ENCODE measurements at places on chromosomes 2 and 18.
A peak's percentile ranks its signal among the peaks of the same experiment; 100 is the strongest.

DNA sequence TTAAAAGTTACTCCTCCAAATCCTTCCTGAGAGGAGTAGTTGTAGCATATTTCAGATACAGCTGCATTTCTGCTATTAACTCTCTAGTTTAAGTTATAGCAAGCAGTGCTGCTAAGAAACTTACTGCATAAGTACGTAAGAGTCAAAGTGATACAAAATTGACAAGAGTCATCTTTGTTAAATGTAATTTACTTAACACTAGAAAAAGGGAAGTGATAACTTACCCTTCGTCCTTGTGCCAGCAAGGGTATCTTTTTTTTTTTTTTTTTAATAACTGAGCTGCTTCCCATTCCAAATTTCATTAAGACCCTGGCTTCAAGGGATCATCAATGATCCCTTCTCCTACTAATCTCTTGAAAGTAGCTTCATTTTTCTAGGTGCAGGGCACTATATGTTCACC, 493.0 kb downstream of the PLCL1 start:
- DNase-seq = no peak

DNA sequence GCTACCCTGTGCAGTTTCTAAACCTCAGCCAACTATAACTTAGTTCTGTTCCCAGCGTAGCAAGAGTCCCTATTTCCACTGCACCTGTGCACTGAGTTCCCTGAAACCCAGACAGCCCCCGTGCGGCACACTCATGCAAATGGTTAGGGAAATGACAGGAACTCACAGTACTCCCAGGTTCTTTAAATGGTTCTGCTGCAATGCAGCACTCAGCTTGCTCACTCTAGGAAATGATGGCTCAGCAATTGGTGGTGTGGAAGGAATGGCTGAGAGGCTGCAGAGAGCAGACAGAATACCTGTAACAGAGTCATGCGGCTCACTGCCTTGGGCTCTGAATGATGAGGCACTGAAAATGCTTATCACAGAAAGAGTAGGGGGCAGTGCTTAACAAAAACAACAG, 143.0 kb downstream of the RAD51AP2 start:
- peak; percentile 7 for DNase-seq

DNA sequence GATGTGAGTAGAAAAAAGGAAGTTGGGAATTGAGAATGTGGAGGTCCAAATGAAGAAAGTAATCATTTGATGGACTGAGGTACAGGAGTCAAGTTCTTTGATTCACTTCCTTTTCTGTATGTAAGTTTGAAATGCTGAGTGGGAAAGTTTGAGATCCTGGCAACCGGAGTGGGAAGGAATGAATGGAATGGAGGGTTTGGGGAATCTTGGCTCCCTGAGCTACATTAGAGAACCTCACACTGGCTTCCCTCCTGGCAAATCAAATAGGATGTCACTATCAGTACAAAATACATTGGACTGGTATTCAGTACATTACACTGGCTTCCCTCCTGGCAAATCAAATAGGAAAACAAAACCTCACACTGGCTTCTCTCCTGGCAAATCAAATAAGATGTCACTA, 9.8 kb upstream of the RNF138 start:
- DNase-seq = peak; percentile 9

DNA sequence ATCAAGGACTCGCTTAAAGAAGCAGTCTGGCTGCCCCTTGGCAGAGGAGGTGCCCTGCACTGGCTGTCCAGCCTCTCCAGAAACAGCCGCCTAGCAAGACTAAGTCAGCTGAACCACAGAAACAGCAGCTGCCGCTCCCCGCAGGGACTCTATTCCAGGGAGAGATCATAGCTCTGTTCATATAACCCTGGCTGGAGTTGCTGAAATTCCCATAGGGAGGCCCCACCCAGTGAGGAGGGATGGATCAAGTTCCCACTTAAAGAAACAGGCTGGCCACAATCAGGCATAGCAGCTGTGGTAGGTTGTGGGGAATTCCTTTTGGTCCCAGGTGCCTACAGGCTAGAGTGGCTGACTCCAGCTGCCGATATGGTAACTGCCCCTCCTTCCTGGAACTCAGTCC, 74.2 kb upstream of the MC4R start:
- DNase-seq = peak; percentile 8

DNA sequence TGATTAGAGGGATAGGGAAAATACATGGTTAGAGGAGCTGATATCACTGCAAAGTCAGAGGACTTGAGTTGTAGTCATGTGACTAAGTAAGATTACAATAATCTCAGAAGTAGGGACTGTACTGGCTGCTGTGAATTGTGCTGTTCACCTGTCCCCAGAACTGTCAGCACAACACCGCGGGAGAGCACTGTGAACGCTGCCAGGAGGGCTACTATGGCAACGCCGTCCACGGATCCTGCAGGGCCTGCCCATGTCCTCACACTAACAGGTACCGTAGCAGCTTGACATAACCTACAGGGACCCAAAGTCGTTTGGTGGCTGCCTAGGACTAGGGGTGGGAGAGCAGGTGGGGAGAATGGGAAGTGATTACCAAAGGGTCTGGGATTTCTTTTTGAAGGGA, 132.8 kb upstream of the TTC39C start:
- DNase-seq = no peak

DNA sequence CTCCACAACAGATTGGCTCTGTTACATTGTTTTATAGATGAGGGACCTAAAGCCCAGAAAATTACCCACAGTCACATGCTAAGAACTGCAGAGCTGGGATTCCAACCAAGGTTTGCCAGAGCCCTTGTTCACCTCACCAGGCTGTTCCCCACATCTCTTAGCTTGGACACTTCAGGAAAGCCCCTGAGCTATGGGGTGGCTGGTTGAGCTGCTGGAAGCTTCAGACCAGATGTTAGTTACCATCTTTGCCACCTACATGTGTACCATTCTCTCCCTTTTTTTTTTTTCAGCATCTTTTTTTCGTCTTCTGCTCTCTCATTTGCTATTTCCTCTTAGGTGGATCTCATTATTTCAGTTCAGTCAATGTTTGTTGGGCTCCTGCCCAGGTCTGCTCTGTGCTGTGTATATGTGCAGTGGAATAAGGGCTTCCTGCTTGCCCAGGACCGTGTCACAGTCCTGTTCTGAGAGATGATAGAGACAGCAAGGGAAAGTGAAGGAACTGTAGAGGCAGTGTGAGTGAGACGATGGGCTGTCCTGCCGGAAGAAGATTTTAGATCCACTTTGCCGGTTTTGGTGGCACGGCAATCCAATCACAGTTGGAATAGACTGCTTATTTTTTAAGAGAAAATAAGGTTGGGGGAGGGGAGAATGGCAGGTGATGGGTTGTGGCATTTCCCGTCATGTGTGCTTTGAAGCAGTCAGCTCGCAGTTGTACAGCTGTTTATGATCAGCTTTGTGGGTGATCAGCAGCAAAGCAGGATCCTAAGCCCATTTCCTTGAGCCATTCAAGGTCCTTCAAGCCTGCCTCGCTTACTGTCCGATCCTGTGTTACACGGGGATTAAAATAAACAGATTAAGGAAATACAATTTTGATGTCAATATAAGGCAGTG, 152.6 kb downstream of the RTN4 start:
- no peak for DNase-seq

- no peak for DNase-seq
Measured at GRCh38 chr2:72033636-72034035, 114.0 kb downstream of the CYP26B1 start.

- no peak for DNase-seq
Measured at GRCh38 chr18:6145645-6146306, 250.5 kb upstream of the TMEM200C start.

- DNase-seq = no peak
Measured at GRCh38 chr18:50877545-50878265, 1.2 kb upstream of the ME2 start.

GRCh38 chr2:152466041-152466440, 131.1 kb downstream of the FMNL2 start:
- no peak for DNase-seq

DNA sequence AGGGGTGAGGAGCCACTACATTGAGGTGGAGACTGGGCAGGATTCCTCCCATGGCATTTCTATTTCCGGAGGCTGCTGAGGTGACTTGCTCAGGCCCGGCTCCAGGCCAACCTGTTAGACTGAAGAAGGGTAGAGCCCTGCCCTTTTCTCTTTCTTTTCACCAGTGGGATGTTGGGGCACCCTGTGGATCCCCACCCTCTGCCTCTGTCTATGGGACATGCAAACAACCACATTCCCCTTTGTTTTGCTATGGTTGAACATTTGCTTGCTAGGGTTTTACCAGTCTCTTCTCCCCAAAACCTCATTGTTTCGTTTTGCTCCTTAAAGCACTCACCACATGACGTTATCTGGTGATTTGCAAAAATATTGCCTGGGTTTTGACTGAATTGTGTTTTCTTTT, 183.3 kb downstream of the ARL4C start:
- DNase-seq = no peak

DNA sequence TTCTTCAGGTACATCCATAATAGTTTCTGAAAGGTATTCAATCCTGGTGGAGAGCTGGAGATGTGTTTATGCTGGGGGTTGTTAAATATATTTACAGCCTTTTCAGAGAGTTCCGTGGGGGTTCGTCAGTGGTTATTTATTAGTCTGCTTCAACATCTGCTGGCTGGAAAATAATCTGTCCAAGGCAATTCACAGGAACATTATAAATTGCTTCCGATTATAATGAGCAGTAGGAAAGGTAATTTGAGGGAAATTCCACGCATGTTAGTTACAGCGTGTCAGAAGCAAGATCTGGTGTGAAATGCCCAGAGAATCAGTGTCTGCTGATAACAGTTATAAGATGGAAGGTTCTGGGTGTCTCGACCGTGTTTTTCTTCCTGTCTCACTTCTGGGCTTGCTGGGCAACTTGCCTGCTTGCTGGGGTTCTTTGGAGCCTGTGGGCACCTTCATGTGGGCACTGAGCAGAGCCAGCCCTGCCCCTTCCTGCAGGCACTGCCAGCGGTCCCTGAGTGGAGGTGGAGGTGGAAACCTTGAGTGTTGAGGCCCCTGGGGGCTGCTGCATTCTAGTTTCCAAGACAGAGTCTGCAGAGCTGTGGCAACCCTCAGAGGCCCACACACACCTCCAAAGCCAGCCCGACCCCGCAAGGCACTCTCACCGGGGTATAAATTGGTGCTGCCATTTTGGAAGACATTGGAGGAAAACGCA, 185.7 kb downstream of the FAM210A start:
- no peak for DNase-seq

DNA sequence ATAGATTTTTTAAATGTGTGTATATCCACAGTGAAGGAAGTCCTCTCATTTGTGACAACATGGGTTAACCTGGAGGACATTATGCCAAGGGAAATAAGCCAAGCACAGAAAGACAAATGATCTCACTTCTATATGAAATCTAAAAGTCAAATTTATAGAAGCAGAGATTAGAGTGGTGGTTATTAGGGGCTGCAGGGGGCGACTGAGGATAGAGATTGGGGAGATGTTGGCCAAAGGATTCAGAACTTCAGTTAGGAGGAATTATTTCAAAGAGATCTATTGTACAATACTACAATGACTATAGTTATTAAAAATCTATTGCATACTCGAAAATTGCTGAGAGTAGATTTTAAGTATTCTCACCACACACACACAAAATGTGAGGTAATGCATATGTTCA, 252.4 kb upstream of the SLC39A10 start:
- peak; percentile 7 for DNase-seq

DNA sequence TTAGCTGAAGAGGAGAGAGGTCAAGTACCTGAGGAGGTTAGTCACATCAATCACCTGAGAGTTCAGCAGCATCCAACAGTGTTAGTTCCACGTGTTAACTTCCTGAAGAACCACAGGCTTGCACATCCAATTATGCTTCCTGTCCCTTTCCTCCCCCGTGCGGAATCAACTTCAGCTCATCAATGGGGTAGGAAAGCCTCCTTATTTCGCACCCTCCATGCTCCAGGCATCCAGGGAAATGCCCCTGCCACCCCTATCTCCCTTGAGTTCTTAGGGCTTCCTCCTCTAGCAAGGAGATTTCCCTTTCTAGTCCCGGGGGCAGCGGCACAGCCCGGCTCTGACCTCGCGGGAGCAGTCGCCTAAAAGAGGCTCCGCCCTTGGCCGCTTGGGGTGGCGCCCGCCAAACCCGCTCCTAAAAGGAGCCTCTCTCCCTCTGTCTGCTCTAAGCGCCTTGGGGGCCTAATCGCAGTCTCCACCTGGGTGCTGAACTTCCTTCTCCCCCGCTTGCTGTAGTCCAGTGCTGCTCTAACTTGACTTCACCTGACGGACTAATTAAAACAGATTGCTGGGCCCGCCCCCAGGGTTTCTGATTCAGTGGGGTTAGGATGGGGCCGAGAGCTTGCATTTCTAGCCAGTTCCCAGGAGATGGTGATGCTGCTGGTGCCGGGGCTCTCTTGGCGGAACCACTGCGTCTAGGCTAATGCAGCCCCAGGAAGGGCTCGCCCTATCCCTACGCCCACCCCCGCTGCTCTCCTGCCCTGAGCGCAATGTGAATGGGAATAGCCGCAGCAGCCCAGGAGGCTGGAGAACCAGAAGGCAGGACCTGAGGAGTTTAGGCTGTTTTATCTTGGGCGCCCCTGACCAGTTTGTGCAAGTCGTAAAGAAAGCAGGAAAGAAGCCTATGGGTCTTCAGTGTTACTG, 3.4 kb upstream of the TET3 start:
- DNase-seq = no peak

DNA sequence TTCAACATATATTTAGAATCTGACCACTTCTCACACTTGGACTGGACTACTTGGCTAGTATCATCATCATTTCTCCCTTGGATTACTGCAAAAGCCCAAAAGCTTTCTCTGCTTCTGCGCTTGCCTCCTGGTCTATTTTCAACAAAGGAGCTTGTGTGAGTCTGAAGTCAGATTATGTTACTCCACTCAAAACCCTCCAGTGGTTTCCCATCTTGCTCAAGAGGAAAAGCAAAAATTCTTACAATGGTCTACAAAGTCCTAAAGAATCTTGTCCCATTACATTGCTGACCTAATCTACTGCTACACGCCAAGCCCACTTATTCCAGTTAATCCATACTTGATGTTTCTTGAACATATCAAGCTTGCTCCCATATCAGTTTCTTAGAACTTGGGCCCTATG, 9.6 kb downstream of the PREPL start:
- no peak for DNase-seq

DNA sequence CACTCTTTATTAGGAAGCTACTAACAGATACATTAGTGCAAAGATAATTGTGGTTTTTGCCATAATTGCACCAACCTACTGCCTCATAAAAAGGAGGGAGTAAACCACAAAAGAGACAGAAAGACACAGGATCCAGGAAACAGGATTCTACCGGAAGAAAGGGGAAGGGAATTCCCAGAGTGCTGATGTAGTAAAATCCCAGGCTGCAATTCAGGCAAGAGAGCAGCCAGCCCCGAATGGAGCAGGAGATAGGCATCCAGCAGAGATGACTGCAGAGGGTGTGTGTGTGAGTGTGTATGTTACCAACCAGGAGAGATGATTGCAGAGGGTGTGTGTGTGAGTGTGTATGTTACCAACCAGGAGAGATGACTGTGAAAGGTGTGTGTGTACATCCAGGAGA, 84.4 kb downstream of the KCNS3 start:
- peak; percentile 47 for DNase-seq

- no peak for DNase-seq
Measured at GRCh38 chr2:218807626-218808025, 24.0 kb downstream of the PRKAG3 start.

GRCh38 chr18:45441110-45441847, 174.0 kb upstream of the SLC14A2 start:
- peak; percentile 35 for DNase-seq

All from fibroblast of skin of abdomen (primary cell).